ENCODE measurements at places on chromosomes 5 and 9. TPM values are rescaled to one million over a fixed set of nuclear protein-coding genes. Genes with fewer than 3 reads are reported as not detected.

Gene GFI1B
- total RNA-seq: 0.46 TPM

- no peak for DNase-seq
These were observed 383.7 kb upstream of the TRPC7 start for GRCh38 chr5:136749016-136749415.

DNA sequence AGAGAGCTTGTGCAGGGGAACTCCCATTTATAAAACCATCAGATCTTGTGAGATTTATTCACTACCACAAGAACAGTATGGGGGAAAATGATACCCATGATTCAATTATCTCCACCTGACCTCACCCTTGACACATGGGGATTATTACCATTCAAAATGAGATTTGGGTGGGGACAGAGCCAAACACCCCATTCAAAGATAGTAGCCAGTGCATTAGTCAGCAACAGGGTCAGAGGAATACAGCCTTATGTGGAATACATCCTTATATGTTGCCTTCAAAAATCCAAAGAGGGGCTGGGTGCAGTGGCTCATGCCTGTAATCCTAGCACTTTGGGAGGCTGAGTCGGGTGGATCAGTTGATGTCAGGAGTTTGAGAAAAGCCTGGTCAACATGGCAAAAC lies 563.2 kb downstream of the CCDC171 start:
- DNase-seq: no peak

DNA sequence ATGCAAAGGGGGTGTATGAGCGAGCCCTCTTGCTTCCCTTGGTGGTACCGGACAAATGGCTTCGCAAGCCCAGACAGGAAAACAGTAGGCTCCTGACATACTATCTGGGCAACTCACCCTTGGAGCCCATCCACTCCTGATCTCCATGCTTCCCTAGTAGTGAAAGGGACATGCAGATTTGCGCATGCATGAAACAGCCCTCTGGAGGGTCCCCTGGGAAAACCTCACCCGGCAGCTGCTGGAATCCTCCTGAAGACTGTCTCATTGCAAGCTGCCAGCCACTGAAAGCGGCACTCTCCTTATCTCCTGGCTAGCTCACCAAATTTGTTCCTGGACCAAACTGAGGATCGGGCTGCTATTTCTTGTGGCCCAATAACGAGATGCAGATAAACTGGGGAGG lies 10.2 kb downstream of the ZNF169 start:
- DNase-seq: no peak

DNA sequence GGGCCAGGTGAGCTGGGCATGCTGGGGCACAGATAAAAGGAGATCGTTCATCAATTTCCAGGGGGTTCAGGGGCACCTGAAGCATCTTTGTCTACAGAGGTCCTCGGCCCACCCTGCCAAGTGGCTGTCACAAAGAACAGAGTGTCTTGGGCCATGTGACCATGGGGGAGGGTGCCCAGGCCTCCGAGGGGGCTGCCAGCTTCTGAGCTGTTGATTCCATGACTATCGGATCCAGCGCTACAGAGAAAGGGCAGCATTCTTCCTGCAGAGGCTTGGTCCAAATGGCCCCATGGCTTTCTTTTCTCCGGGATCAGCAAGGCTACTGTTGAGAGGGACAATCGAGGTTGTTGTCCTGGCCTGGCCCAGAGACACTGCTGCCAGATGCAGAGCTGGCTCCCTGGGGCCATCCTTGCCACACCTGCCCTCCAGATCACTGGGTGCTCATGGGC lies 289.2 kb downstream of the ZSWIM6 start:
- DNase-seq: peak; percentile 63

DNA sequence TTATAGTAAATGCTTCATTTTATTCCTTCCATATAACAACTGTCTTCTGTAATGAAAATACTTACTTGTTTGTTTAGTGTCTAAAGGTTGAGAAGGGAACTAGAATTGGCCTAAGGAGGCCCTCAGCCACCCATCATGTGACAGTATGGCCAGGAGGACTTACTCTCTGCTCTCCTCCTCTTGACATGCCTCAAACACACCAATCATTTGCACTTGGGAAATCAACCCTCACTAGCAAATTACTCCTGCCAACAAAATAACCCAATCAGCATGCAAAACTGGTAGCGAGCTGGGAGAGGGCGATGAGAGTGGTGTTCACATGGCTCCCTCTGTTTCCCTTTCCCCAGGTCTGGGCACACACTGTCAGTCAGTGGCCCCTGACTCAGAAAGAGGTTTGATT lies 58.6 kb upstream of the MEF2C start:
- no peak for DNase-seq

DNA sequence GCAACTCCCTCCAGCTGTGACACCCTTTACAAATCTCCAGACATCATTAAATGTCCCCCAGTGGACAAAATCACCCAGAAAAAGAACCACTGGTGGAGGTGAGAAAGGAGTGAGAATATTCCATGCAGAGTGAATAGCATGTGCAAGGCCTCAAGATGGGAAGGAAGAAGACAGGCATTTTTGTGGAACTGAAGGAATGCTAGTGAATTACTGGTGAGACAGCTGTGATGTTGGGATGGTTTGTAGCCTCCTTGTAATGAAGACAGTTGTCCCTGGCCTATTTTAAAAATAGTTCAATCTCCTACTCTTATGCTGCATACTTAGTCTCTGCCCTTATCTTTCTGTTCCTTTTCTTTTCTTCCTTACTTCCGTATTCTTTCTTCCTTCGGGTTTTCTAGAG lies 124.9 kb upstream of the RPS23 start:
- DNase-seq: no peak

Data from right cardiac atrium (tissue), 5 donors.